Left lung (tissue), 14 donors: ENCODE measurements at places on chromosomes 3 and 15. TPM values are rescaled to one million over a fixed set of nuclear protein-coding genes. Genes with fewer than 3 reads are reported as not detected.

Gene USF3
- polyA plus RNA-seq, result 19.6 TPM

Gene HDC
- polyA plus RNA-seq, result 1.1 TPM

Gene IL5RA
- 2.3 TPM for polyA plus RNA-seq

Gene ZIC4
- polyA plus RNA-seq, result not detected

DNA sequence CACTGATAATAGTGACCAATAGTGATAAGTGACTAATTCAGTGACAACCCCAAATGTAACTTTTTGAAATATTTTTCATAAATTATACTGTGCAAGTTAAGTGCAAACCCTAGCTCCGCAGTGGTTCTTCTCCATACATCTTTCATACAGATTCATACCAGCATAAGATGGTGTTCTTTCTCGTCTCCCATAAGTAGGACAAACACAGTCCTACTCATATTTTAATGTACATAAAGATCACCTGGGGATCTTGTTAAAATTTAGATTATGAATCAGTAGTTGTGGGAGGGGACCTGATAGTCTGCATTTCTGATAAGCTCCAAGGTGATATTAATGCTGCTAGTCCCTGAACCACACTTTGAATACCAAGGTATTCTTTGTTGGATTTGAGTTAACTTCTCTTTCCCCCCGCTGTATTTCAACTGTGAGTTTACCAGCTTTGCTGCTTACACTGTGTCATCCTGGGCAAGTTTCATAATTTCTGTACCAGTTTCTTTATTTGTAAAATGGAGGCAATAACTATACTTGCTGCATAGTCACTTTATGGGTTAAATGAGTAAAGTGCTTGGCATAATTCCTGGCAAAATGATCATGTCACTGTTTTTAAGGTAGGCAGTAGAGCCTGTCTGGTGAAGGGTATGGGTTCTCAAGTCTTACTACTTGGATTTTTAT is 34.7 kb upstream of the C3orf38 start:
- DNase-seq, result no peak

DNA sequence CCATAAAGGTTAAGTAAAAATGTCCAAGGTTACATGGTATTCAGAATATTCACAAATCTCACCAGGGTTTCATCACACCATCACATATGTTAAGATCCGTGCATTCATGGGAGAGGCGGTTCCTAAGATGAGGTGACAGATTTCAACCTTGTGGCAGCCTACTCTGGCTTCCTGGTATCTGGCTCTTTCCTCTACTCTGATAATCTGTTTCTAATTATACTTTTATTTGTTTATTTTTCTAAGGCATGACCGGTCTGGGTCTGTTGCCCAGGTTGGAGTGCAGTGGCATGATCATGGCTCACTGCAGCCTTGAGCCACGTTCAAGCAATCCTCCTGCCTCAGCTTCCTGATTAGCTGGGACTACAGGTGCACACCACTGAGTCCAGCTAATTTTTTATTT is 34.4 kb downstream of the RAF1 start:
- no peak for DNase-seq

DNA sequence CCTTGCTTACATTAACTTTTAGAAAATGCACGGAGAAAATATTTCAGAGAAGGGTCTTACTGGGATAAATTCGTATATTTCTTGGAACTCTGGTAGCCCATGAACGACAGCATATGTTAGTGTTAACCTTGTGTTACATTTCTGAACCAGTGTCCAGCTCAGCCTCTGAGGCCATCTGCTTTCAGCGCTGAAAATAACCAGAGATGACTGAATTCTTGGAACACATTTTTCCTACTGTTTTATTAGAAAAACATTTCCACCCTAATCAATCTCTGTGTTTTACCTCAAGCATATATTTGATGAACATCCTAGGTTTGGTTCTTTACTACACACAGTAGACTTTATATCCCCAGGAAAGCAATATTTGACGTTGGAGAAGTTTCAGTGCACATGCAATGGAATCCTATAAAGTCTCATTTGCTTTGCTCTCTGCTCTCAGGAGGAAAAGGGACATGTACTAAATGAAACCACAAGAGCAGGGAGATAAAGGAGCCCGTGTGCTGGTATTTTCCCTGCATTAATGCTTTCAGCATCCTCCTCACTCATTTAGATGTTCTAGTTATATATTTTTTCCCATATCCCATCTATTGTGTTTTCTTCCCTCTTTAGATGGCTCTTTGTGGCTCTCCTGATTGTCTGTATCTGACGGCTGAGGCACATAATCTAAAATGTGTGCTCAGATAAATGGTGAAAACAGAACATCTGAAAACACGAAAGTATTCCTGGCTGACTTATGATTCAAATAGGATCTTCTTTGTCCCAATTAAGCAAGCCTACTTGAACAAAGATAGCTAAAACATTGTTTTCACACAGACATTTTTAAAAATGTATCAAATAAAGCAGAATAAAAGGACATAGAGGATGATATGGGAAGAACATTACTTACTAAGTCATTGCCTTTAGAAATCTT is 151.7 kb upstream of the KCNMB2 start:
- DNase-seq, result no peak

DNA sequence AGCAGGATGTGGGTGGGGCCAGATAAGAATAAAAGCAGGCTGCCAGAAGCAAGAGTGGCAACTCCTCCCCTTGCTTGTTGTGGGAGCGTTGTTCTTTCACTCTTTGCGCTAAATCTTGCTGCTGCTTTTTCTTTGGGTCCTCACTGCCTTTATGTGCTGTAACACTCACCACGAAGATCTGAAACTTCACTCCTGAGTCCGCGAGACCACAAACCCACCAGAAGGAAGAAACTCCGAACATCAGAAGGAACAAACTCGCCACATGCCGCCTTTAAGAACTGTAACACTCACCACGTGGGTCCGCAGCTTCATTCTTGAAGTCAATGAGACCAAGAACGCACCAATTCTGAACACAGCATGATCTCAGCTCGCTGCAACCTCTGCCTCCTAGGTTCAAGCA is 72.9 kb downstream of the IL12A start:
- DNase-seq, result no peak

DNA sequence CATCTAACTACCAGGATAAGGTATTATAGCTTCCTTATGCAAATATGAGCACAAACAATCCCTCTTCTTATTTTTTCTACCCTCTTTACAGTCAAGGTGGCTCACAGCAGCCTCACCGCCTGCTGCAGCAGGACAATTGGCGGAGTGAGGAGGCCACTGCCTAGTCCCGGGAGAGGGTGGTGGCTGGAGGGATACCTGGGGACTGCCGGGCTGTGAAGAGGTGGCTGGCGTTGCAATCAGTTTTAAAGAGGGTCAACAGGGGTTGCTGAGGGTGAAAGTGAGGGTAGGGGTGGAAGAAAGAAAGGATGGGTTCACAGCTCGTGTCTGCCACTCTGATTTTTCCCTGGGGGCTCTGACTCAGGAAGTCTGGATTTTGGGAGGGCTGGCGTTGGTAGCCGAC is 105.1 kb upstream of the SLC6A6 start:
- DNase-seq, result no peak

DNA sequence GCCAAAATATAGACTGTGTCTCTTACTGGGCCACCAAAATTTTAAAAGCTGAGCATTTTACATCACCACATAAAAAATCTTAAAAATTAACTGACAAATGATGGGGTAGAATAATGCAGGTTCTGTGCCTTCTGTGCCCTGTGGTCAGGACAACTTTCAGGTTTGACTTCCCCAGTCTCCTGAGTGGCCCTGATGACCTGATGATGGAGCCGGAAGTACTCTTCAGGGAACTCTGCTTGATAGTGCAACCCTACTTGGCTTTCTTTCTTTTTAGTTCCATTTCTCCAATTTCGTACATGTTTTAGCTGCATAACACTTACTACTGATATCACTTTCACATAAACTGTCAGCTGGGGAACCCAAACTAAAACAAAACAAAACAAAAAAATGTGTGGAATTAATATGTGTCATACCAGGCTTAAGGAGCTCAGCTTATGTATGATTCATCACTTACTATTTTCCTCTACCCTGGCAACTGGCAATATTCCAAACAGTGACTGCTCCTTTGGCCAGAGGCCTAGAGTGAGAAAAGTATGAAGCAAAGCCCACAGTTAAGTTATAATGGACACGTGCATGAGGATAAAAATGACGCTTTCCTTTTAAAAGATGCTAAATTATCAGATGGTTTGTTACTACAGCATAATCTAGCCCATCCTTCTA is 194.3 kb downstream of the BCHE start:
- DNase-seq, result peak; percentile 65

DNA sequence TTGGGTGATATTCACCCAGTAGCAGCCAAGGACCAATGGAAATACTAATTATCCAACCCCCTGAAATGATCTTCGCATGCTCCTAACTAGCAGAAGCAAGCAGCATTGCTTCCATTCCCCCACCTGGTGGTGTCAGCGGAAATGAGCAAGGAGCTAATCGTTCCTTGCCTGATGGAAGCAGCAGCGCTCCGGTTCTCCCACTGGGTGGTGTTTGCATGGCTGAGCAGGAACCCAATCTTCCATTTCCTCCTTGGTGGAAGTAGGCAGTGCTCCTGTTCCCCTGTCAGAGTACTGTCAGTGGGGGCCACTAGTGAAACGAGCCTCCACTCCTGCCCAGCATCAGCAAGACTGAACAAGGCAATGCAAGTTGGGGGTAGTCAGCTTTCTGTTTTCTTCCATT is 311.5 kb downstream of the CACNA2D3 start:
- DNase-seq, result no peak

- DNase-seq, result no peak
Measured at GRCh38 chr3:120341658-120342346, 7.4 kb downstream of the LRRC58 start.

DNA sequence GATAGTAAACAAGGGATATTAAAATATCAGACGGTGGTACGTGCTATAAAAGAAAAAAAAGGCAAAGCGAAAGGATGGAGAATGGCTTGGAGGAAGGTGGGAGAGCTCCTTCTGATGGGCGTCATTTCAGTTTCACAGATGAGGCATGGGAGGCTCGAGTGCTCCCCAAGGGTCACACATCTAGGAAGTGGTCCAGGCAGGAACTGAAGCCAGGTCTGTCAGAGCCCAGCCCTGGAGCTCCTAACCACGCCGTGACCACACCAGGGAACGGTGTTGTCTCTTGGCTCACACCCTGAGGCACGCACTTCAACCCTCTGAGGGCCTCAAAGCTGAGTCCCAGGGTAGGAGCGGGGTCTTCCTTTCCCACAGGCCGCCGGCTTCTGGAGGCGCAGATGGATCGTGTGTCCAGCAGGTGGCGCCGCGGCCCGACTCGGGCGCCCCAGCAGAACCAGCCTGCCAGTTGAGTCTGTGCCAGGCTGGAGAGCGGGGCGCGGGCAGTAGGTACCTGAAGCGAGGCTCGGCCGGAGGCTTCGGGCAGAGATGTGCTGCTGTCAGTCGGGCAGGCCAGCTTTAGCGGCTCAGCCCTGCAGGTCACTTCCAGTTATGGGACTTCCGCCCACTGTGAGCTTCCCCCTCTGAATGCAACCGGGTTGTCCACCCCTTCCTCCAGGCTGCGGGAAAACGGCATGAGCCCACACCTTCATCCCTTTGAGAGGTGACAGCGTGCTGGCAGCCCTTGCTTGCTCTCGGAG is 68.1 kb downstream of the SLC6A1 start:
- peak; percentile 60 for DNase-seq

GRCh38 chr3:88009066-88009465 is 49.7 kb downstream of the CGGBP1 start:
- no peak for DNase-seq

GRCh38 chr15:37019479-37020433 is 80.6 kb downstream of the MEIS2 start:
- peak; percentile 35 for DNase-seq

GRCh38 chr3:35137612-35138011 is 501.7 kb upstream of the ARPP21 start:
- no peak for DNase-seq

DNA sequence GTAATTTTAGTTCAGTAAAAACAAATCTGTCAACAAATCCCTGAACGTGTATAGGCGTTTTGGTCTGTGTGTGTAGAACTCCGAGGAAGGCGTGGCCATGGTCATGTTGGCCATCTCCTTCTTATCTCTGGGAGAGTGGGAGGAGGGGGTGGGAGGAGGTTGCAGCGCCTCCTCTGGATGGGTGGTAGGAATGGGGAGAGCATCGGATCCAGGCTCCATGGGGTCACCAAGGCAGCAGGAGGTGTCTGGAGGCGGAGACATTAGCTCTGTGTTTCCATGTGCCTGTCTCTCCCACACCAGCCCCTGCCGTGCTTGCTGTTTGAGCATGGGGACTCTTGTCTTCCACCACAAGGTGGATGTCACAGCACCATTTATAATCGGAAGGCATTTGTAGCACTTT is 34.5 kb upstream of the TRPM1 start:
- no peak for DNase-seq

DNA sequence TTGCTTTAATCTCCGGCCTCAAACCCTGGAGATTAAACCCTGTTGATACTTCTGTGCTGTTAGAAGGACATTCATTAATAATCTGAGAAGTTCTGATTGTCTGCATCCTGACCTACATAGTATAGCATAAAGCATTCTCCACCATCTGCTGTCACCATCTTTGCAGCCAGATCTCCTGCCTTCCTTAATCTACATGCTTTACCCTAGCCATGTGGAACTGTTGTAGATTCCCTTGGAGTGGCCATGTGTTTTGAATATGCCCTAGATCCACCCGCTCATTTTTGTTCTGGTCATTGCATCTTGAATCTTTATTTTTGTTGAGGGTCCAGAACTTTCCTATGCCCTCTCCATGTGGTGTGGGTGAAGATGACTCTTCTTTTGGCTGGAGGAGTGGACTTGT is 110.3 kb downstream of the OXSM start:
- DNase-seq, result no peak

DNA sequence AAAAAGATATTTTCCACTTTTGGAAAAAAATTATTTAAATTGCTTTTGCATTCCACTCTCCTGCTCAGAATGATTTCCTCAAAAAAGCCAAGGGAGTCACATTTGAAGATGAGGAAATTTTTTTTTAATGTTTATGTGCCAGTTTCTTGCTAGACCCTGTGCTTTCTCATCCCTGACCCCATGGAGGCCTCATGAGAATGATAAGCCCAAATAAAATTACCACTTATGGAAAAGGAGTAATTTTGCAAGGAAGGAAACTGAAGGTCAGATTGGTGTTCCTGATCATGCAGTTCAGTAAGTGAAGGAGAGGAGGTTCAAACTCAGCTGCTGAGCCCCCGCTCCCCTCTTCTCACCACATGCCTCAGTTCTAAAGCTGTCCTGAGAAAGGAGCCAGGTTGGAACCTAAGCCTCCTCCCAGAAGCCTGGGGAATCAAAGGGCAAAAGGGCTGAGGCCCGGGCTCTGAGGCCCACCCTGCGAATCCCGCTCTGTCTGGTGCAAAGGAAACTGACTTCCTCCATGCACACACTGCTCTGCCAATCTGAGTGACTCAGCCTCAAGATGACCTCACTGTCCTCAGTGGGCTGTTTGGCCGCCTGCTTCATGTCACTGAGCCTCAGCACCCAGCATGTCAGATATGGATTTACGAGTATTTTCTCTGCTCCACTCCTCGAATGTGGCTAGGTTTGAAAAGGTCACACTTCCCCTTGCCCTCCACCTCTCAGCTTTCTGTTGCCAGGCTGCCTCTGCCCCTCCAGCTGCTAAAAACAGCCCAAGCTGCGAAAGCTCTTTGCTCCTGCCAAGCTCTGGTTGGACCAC is 56.9 kb upstream of the FLNB start:
- peak; percentile 68 for DNase-seq
